T-helper 2 cell treated with Interferon-gamma antibody and Interleukin-4, amounts not matched to agents 100 ng/mL and 5 ng/mL, for 36 hours (primary cell): ENCODE measurements at places on chromosomes 11 and 22. TPM values are rescaled to one million over a fixed set of nuclear protein-coding genes. Genes with fewer than 3 reads are reported as not detected.

DAGLA gene
- 0.07 and 0.09 TPM in 2 replicates for total RNA-seq

MAPK8IP2 gene
- 0.25 and 0.30 TPM in 2 replicates for total RNA-seq

ALKBH3 gene
- 27.2 and 32.4 TPM in 2 replicates for total RNA-seq

SEPTIN3 gene
- 4.0 and 4.6 TPM in 2 replicates for total RNA-seq

ADORA2A gene
- 14.1 and 17.9 TPM in 2 replicates for total RNA-seq

MRGPRX4 gene
- total RNA-seq, result not detected in 2 replicates

PRG2 gene
- total RNA-seq, result 0.45 TPM in 1 of 2 replicates, not detected in the other

APOL4 gene
- 0.98 and 1.8 TPM in 2 replicates for total RNA-seq

SYT12 gene
- total RNA-seq, result not detected in 2 replicates

CCDC81 gene
- 0.73 and 0.80 TPM in 2 replicates for total RNA-seq

FAT3 gene
- not detected in 2 replicates for total RNA-seq

MEI1 gene
- total RNA-seq, result 31.8 and 37.0 TPM in 2 replicates

OR9Q2 gene
- not detected in 2 replicates for total RNA-seq

B3GAT1 gene
- 0.52 and 0.61 TPM in 2 replicates for total RNA-seq

ZNRD2 gene
- 37.0 and 38.3 TPM in 2 replicates for total RNA-seq

UPK3A gene
- not detected in 2 replicates for total RNA-seq

TSGA10IP gene
- total RNA-seq, result not detected in 2 replicates

KCNK4 gene
- not detected in 2 replicates for total RNA-seq

FAM180B gene
- total RNA-seq, result 0.18 and 0.20 TPM in 2 replicates

OR51E1 gene
- not detected in 2 replicates for total RNA-seq

DDX17 gene
- total RNA-seq, result 423 and 434 TPM in 2 replicates

MMP13 gene
- not detected in 2 replicates for total RNA-seq

DRICH1 gene
- 1.2 and 1.4 TPM in 2 replicates for total RNA-seq

OR5A1 gene
- not detected in 2 replicates for total RNA-seq
